ENCODE measurements at places on chromosomes 1 and 21.

- no peak for DNase-seq
Measured at GRCh38 chr1:245067257-245067656, 87.5 kb upstream of the KIF26B start.

DNA sequence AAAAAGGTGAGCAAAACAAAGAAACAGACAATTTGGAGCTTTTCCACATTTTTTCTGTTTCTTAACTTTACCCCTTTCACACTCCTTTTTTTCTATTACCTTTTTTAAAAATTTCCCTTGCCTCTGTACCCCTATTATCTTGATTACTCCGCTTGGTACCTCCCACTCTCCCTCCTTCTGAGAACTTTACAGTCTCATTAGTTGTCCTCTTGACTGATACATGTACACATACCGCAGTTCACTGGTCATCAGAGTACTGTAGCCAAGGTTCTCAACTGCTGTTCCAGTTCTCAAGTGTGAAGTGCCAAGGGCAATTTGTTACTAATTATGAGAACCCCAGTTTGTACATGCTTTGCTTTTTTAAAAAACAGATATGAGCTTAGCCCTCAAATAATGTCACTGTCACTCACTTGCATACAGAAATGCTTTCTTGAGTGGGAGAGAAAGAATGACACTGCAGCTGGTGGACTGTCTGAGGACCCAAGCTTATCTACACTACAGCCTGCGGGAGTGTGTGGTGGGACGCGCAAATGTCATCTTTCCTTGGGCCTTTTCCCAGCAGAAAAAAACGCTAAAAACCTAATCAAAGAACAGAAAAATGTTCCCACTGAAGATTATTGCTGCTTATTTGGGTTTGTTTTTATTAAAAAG lies 160.8 kb downstream of the DISP1 start:
- no peak for DNase-seq

DNA sequence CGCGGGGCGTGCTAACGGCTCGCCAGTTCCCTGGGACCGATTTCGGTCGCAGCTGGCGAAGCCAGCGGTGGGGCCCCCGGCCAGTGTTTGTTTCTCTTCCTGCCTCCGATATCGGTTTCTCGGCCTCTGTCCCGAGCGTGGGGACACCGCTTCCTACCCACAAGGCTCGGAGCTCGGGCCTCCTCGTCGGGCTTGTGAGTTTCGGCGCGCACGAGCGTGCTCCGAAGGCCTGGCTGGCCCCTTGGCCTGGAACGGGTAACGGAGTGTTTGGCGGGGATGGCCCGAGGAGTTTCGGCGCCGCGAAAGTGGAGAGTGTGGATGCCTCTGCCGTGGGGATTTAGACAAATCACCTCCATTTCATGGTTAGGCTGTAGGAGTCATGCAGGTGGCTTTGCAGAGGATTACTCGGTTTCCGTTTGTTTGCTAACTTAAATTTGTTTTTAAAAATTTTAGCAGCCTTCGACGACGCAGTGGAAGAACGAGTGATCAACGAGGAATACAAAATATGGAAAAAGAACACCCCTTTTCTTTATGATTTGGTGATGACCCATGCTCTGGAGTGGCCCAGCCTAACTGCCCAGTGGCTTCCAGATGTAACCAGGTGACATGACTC lies 559 bp downstream of the RBBP4 start:
- no peak for DNase-seq

DNA sequence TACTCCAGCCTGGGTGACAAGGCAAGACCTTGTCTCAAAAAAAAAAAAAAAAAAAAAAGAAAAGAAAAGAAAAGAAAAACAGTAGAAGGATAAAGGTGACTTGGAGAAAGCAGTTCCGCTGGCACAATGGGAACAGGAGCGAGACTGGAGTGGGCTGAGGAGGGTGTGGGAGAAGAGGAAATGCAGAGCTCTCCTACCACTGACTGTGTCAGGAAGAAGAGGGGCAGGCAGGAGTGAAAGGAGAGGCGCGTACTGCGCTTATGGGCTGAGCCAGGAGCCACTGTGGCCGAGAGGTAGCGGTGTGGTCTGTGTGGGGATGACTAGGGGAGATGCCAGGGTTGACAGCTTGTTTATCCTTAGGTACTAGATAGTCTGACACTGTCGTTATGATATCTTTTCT lies 6.4 kb upstream of the PROK1 start:
- DNase-seq = no peak

GRCh38 chr1:6109688-6110087 lies 64.0 kb downstream of the KCNAB2 start:
- no peak for DNase-seq

- DNase-seq = no peak
Measured at GRCh38 chr1:7207875-7208646, 422.8 kb downstream of the CAMTA1 start.

GRCh38 chr1:34800214-34800613 lies 7.4 kb downstream of the GJA4 start:
- no peak for DNase-seq

GRCh38 chr1:58943776-58944175 lies 159.9 kb upstream of the JUN start:
- no peak for DNase-seq

DNA sequence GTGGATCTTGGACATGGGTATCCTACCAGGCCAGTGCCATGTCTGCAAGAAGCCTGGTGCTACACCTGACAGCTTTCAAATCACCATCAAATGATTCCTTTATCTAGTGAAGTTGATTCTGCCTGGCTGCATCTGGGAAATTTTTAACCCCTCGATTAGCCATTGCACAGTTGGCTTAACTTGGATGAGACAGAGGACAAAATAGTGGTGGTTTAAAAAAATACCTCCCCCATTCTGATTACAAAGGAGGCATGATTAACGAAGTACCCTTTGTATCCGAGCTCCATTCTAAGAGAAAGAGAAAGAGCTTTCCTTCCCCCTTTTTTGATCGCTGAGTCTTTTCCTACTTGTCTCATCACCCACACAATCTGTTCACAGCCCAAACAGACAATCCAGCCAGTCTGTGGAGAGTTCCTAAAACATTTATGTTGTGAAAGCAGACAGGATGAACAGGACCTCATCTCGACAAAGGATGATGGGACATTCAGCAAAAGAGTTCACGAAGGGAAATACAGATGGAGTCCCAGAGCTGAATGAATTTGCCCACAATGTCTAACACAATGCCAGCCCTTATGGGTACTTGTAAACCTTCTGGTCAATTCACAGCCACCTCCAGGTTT lies 20.5 kb downstream of the WLS start:
- DNase-seq = no peak

GRCh38 chr1:29033829-29034466 lies 89.8 kb downstream of the TMEM200B start:
- no peak for DNase-seq

- DNase-seq = peak; percentile 48
Measured at GRCh38 chr1:172699111-172699510, 40.2 kb downstream of the FASLG start.

- DNase-seq = no peak
Measured at GRCh38 chr1:15332525-15332924, 77.2 kb upstream of the EFHD2 start.

GRCh38 chr1:192474080-192474683 lies 101.4 kb upstream of the RGS1 start:
- DNase-seq = no peak

DNA sequence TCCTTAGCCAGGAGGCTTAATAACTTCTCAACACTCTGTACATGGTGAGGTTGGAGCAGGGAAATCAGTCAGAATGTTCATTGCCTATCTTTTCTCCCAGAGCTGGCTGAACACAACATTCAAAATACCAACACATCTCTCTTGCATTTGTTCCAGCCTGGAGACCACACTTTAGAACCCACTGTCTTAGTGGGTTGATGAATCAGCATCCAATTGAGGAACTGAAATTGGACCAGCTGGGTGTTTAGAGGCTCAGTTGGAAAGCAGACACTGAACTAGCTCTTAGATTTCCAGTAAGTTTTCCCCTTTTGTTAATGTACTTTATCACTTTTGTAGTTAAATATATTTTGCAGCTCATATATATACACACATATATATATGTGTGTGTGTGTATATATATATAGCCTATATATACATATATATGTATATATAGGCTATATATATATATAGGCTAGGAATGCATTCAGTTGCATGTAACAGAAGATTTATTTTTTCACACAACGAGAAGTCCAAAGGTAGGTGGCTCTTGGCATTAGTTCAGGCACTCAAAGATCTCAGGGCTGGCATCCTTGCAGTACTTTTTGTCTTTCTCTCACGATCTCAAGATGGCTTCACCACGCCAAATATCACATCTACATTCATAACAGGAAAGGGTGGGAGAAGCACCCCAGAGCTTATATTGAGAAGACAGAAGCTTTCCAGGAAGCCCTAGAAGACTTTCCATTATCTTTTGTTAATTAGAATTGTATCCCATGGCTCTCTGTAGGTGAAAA lies 35.0 kb upstream of the HUNK start:
- DNase-seq = no peak

DNA sequence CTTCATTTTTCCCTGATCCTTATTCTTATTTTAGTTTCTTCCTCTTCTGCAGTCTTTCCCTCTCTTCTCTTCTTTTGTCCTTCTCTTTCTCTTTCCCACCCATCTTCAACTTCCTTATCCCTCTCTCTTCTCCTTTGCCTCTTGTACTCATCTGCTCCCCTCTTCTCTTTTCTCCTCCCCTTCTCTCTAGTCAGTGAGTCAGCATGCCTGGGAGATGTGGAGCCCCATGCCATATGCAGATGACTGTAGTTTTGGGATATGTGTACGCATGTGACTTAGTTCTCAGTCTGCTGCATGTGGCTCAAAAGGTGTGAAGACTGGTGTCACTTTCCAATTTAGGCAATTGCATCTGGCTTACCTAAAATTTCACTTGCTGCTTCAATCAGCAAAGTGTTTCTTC lies 10.4 kb downstream of the DNAJC6 start:
- DNase-seq = no peak

GRCh38 chr1:3276341-3276800 lies 178.1 kb upstream of the ARHGEF16 start:
- no peak for DNase-seq

- no peak for DNase-seq
Measured at GRCh38 chr1:181119093-181119989, 30.8 kb downstream of the IER5 start.

DNA sequence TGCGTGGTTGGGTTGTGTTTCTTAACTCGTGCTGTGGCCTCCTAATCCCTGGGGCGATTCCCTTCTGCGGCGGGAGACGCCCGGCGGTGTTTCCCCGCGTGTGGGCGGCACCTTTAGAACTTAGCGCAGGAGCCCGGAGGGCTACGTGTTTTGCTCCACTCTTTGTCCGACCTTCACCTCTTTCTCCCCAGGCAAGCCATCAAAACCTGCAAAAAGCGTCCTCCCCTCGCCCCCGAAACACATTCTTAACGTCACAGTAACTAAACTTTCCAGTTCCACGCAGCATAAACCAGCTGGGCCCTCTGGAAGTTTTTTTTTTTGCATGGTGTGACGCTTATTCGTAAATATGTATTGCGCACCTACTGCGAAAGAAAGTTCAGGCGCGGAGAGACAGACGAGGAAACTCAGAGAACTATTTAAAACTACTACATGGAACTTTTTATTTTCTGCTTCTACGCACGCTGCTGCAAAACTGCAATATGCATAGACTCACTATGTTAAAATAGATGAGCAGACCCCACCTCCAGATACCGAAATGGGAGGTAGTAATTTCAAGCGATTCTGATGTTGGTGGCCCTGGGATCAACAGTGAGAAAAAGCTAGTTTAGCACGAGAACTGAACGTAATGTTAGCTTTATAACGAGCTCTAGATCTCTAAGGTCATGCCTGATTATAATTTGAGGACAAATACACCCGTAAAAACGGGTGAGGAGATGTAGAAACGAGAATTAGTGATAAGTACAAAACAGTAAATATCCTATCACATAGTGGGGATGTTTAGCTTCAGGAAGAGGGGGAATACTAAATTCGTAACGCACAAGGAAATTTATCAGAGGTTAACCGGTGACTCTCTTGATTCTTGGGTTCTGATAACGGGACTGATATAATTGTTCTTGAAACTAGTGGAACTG lies 920 bp downstream of the MTR start:
- no peak for DNase-seq

- no peak for DNase-seq
Measured at GRCh38 chr1:91171898-91172297, 150.1 kb upstream of the ZNF644 start.

DNA sequence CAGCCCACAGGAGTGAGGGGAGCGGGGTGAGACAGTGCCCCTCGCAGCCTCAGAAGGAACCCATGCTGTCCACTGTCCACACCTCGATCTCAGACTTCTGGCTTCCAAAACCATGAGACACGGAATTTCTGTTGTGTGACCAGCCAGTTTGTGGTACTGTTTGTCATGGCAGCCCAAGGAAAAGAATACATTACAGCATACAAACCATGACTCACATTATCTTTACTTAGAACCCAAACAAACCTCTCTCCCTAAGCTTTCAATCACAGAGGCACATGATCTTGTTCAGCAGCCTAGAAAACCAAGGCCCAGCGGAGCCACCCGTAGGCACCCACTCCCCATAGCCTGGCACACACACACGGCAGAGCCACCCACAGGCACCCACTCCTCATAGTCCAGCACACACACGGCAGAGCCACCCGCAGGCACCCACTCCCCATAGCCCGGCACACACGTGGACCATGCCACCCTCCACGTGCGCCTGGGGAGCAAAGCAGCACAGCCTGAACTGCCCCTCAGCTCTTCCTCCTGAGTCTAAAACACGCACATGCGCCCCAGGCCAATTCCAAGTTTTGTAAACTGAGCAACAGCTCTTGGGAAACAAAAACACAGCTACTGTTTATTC lies 458 bp upstream of the KRTAP10-4 start:
- no peak for DNase-seq

DNA sequence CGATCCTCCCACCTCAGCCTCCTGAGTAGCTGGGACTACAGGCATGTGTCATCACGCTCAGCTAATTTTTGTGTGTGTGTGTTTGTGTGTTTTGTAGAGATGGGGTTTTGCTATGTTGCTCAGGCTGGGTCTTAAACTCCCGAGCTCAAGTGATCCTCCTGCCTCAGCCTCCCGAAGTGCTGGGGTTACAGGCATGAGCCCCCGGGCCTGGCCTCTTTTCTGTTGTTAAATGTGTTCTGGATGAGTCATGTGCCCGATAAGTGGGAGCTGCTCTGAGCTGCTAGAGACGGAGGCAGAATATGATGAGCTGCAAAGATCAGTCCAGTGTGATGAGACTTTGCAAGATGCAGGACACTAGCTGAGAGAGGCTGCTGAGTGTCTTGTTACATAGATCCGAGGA lies 75.5 kb downstream of the VPS13D start:
- DNase-seq = no peak

- no peak for DNase-seq
Measured at GRCh38 chr1:112988367-112988766, 32.4 kb upstream of the SLC16A1 start.
